ENCODE measurements at places on chromosomes 13 and 19. TPM values are rescaled to one million over a fixed set of nuclear protein-coding genes. Genes with fewer than 3 reads are reported as not detected.

DNA sequence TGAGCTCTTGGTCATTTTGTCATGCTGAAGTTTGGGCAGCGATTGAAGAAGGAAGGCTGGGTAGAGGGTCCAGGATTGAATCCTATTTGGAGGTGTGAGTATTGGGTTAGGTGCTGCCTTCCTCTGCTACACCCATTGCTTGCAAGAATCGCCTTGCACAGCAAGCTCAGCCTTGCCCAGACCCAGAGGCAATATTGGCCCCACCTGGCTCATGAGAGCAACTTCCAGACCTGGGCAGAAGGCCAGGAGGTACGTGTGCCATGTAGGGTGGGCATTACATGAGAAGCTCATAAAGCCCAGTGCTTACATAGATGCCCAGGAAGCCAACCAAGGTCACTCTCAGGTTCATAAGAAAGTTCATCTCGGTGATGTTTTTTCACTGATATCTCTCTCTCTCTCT lies 718.0 kb downstream of the EFNB2 start:
- DNase-seq, result no peak

DNA sequence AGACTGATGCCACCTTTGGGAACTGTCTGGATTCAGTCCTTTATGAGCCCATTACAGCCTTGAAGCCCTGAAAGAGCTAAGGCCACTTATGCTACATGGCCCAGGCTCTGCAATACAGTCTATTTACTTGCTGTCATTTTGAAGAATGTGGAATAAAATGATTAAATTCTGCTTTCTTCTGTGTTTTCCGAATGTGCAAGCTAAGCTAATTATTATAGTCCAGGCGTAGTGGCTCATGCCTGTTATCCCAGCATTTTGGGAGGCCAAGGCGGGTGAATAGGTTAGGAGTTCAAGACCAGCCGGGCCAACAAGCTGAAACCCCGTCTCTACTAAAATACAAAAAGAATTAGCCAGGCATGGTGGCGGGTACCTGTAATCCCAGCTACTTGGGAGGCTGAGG lies 142.5 kb downstream of the TEX29 start:
- DNase-seq, result no peak

DNA sequence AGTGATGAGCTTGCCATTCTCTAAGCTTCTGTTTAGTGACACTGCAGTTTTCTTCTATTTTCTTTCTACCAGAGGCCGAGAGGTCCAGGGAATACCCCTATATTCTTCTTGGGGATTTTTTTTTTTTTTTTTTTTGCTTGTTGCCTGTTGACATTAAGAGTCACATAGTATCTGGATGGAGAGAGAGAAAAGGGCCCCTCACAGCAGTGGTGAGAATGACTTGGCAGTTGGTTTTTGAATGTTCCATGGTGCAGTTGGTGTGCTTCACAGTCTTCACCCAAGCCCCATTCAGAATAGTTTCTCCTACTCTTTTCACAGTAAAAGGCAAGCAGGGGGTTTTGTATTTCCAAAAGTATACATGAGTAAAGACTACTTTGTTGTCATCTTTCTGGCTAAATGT lies 577.9 kb downstream of the LMO7 start:
- no peak for DNase-seq

- DNase-seq, result peak; percentile 74
Observed at GRCh38 chr19:19406878-19407632, 1.6 kb downstream of the GATAD2A start.

- DNase-seq, result no peak
Observed at GRCh38 chr19:41944336-41944735, 14.8 kb downstream of the RABAC1 start.

DNA sequence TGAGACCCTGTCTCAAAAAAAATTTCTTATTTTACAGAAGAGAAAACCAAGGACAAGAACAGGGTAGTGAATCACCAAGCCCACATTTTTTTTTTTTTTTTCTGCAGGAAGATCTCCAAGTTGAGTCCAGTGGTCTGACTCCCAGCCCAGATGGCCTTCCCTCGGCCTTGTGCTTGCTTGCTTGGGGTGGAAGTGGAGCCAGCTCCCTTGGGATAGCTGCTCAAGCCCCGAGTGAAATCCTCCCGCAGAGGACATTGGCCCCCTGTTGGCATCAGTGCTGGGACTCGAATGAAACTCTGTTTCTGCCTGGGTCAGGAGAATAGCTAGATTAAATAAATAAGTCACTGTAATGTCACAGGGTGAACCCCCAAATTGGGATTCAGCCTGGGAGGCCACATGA lies 9.4 kb upstream of the NUP62 start:
- DNase-seq, result no peak

- DNase-seq, result no peak
Observed at GRCh38 chr13:33146843-33147611, 130.8 kb downstream of the KL start.

GRCh38 chr13:45861322-45861721 lies 9.8 kb upstream of the SIAH3 start:
- DNase-seq, result peak; percentile 16

The DKKL1 gene
- total RNA-seq, result 0.33 TPM

The CEACAM20 gene
- total RNA-seq, result not detected

The PTPRH gene
- total RNA-seq, result 0.17 TPM

The CEACAM5 gene
- total RNA-seq, result not detected
